Heart left ventricle (tissue), 16 donors: ENCODE measurements at places on chromosomes 1 and 21.

DNA sequence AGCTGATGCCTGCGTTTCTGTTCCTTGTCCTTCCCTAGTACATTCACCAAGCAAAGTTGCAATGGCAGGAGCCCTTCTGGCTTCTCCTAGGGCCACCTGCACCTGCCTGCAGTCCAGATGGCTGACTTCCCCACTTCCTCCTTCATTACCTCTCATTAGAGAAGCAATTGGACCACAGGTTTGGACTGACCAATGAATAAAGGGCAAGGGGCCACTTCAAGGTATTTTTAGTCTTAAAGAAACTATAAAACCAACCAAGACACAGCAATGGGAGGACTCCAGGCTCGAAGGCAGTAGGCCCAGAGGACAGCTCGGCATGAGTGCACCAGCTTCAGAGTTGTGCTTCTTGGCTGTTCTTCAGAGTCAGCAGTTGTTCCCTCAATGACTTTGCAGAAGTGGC, 60.8 kb upstream of the ROR1 start:
- DNase-seq, result no peak

DNA sequence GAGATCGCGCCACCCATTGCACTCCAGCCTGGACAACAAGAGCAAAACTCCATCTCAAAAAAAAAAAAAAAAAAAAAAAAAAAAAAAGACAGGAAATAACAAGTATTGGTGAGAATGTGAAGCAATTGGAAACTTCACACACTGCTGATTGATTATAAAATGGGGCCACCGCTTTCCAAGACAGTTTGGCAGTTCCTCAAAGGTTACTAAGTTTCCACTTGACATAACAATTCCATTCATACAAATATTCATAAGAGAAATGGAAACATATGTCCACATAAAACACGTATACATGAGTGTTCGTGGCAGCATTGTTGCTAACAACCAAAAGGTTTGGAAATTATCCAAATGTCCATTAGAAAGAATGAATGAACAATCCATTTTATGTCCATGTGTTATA, 26.3 kb downstream of the USP24 start:
- no peak for DNase-seq

GRCh38 chr1:216937491-216937890, 214.3 kb upstream of the ESRRG start:
- no peak for DNase-seq

DNA sequence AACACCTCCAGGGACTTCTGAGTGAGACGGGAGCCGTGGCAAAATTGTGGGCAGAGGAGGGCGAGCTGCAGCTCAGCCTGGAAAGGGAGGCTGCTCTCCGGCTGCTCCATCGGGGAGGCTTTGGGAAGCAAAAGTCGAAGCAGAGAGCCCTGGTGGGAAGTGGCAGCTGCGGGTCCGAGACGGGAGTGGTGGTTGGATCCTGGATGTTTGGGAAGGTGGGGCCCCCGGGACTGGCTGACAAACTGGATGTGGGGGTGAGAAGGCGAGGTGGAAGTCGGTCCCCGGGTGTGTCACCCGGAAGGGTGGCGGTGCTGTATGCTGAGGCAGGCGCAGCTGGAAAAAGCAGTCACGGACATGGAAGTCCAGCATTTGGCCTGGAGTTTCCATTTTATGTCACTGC, 52.1 kb downstream of the KCNAB2 start:
- peak; percentile 54 for DNase-seq

DNA sequence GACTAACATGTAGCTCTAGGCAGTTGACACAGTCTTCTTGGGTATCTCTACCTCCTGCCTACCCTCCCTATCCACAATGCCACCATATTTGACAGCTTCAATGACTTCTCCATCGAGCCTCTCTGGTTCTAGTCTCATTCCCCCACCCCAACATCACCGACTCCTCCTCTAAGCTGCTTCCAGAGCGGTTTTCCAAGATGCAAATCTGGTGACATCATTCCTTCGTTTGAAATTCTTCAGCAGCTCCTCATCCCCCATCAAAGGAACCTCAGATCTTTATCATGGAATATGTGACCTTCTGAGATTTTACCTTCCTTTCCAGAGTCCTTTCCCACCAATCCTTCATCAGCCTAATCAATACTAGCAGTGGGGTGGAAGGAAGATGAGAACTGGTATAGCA, 352.4 kb upstream of the RUNX1 start:
- no peak for DNase-seq

DNA sequence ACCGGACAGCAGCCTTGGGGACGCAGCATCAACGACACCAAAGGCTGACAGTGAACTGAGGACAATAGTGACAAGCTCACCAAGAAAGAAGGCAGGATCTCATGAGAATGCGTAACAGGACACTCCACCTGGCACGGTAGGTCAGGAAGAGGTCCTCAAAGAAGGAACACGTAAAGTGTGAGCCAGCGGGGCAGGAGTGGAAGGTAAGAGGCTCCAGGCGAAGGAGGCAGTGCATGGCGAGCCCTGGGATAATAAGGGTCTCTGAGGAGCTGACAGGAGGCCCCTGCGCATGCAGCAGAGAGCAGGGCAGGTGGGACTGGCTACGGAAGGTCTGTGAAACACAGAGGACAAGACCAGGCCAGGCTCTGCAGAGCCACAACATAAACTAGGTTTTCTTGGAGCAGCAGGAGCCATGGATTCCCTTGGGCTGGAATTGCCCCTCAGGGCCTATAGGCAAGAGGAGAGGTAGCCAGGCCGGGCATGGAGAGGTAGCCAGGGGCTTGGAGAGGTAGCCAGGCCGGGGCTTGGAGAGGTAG, 8.2 kb downstream of the LSS start:
- DNase-seq, result no peak
